ENCODE measurements at places on chromosomes 2 and 18. TPM values are rescaled to one million over a fixed set of nuclear protein-coding genes. Genes with fewer than 3 reads are reported as not detected.

Gene ACMSD
- total RNA-seq: not detected

Gene UGT1A1
- not detected for total RNA-seq

Gene AMER3
- total RNA-seq: not detected

Gene NAT8
- total RNA-seq: not detected

DNA sequence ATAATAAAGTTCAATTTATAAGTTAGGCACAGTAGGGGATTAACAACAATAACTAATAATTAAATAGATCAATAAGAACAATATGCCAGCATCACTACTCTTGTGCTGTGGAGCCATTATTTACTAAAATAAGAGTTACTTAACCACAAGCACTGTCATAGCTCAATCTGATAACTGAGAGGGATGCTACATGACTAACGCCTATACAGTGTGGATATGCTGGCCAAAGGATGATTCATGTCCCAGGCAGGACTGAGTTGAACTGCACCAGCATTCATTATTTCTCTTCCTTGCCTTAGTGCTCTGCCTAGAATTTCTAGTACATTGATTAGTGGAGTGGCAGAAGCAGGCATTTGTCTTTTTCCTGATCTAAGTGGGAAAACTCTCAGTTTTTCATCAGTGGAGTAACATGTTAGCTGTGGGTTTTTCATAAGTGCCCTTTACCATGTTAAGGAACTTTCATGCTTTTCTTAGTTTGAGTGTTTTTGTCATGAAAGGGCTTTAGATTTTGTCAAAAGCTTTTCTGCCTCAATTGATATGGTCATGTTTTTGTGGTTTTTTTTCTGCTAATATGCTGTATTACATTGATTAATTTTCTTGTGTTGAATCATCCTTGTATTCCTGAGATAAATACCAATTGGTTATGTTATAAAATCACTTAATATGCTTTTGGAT is 21.7 kb downstream of the KIAA1328 start:
- DNase-seq: no peak

- DNase-seq: no peak
Measured at GRCh38 chr18:22411446-22411845, 6.3 kb downstream of the CTAGE1 start.

DNA sequence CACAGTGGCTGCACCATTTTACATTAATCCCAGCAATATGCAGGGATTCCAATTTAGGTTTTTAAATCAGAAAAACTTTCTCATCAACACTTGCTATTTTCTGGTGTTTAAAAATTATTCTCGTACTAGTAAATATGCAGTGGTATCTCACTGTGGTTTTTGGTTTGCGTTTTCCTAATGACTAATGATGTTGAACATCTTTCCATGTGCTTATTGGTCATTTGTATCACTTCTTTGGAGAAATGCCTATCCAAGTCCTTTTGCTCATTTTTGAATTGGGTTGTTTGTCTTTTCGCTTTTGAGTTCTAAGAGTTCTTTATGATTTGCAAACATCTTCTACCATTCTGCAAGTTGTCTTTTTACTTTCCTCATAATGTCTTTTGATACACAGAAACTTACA is 62.1 kb upstream of the TCF7L1 start:
- DNase-seq: no peak

DNA sequence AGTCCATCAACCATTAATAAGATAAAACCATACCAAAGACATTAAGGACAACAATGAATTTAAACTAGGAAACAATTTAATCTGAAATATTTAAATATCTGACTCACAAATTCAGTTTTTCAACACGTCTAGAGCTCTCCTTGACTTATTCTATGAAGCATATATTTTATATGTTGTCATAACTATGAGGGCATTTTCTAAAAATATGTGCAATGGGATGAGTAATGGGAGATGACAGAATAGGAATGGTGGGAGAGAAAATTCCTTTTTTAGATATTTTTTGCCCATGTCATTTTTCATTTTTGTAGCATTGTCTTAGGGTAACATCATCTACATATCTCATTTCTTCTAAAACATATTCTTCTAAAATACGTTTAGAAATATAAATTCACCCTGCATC is 79.2 kb upstream of the CDH2 start:
- no peak for DNase-seq

DNA sequence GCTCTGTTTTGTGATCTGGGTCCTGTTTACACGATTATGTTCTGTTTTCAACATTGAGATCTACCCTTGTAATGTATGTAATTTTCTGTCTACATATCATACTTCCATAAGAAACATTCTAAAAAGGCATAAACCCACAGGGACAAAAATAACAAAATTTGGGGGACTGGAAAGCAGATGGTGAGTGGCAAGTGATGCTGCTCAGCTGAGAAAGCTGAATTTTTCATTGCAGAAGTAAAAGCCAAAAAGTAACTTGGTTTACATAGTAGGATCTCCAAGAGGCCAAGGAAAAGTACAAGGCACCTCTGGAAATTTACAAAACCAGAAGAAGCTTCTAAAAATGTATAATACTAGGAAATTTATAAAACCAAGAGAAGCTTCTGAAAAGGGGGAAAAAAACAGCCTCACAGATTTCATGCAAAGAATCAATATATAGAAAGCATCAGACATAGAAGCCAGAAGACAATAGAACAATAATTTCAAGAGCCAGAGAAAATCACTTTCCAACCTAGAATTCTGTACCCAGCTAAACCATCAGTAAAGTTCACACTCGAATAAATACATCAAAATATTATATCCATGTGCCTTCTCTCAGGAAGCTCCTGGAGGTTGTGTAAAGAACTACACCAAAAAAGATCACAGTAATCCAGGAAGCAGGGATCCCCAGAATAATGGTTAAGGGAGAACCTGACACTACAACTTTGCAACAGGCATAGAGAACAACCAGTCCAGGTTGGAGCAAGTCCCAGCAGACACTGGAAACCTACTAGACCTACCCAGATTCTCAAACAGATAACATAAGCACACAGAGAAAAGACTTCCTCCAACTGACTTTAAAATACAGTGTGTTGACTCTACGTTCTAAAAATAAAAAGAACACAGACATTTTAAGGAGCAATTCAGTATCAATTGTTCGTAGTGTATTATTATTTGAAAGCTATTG is 401.7 kb upstream of the HS6ST1 start:
- DNase-seq: no peak

All from CD8-positive, alpha-beta memory T cell (primary cell).